ENCODE measurements at places on chromosomes 7 and 10. TPM values are rescaled to one million over a fixed set of nuclear protein-coding genes. Genes with fewer than 3 reads are reported as not detected.

PTPN20 gene
- 8.6 TPM for total RNA-seq

PALS2 gene
- total RNA-seq = 31.8 TPM

ZNF117 gene
- 52.5 TPM for total RNA-seq

FFAR4 gene
- total RNA-seq = 0.16 TPM

VENTX gene
- total RNA-seq = not detected

HOXA3 gene
- total RNA-seq = 9.0 TPM

PANK1 gene
- 11.6 TPM for total RNA-seq

LRRN3 gene
- 39.1 TPM for total RNA-seq

THSD7A gene
- 30.8 TPM for total RNA-seq

PNLIPRP2 gene
- not detected for total RNA-seq

MMP21 gene
- total RNA-seq = 0.69 TPM

PAPOLB gene
- 2.2 TPM for total RNA-seq

ZNF33A gene
- total RNA-seq = 58.4 TPM

EPHB4 gene
- total RNA-seq = 70.6 TPM

DTX2 gene
- total RNA-seq = 7.8 TPM

GJD4 gene
- not detected for total RNA-seq

CYCS gene
- total RNA-seq = 57.1 TPM

RSPH10B gene
- not detected for total RNA-seq

KNDC1 gene
- 1.2 TPM for total RNA-seq

ADRB1 gene
- total RNA-seq = 1.7 TPM

EVX1 gene
- 1.1 TPM for total RNA-seq

MMRN2 gene
- total RNA-seq = 49.0 TPM

RAMP3 gene
- 5.7 TPM for total RNA-seq

CH25H gene
- total RNA-seq = 1.1 TPM

GPR15LG gene
- total RNA-seq = 16.6 TPM

GPAM gene
- 24.9 TPM for total RNA-seq

C10orf53 gene
- not detected for total RNA-seq

SDK1 gene
- 15.1 TPM for total RNA-seq

SRGN gene
- total RNA-seq = 67.7 TPM

GDI2 gene
- 385 TPM for total RNA-seq

ODAD2 gene
- total RNA-seq = 2.7 TPM

STK31 gene
- total RNA-seq = 0.90 TPM

SLC26A5 gene
- 1.6 TPM for total RNA-seq

EBLN1 gene
- total RNA-seq = not detected

ATE1 gene
- 62.7 TPM for total RNA-seq

ASB10 gene
- not detected for total RNA-seq

CUZD1 gene
- 0.63 TPM for total RNA-seq

CXCL12 gene
- total RNA-seq = 154 TPM

XRCC2 gene
- total RNA-seq = 6.0 TPM

SVOPL gene
- 2.5 TPM for total RNA-seq

ZNF365 gene
- 0.85 TPM for total RNA-seq

ABCC2 gene
- total RNA-seq = 2.3 TPM

LRRTM3 gene
- 0.85 TPM for total RNA-seq

TDRD1 gene
- 0.53 TPM for total RNA-seq

MNX1 gene
- total RNA-seq = not detected

All from urinary bladder (tissue), 4 donors.